Sigmoid colon (tissue), 7 donors: ENCODE measurements at places on chromosomes 1 and 21. TPM values are rescaled to one million over a fixed set of nuclear protein-coding genes. Genes with fewer than 3 reads are reported as not detected.
A peak's percentile ranks its signal among the peaks of the same experiment; 100 is the strongest.

DNA sequence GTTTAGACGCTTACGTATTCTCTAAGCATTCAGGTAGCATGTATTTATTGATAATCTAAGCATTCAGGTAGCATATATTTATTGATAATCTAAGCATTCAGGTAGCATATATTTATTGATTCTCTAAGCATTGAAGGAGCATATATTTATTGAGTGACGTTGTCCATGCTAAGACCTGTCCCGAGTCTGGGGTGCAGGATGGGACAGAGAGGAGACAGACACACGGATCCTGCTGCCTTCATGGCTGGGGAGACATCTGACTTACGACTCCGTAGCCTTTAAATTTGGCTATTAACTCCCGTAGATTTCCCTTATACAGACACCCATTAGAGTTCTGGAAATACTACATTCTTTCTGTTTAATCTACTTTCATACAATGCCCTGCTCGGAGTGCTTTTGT, 982 bp downstream of the SCCPDH start:
- DNase-seq: no peak
- no peaks in the 10 kb centered on the region for H3K4me1 ChIP-seq
- peaks cover 11% of the 10 kb centered on the region for H3K36me3 ChIP-seq

DNA sequence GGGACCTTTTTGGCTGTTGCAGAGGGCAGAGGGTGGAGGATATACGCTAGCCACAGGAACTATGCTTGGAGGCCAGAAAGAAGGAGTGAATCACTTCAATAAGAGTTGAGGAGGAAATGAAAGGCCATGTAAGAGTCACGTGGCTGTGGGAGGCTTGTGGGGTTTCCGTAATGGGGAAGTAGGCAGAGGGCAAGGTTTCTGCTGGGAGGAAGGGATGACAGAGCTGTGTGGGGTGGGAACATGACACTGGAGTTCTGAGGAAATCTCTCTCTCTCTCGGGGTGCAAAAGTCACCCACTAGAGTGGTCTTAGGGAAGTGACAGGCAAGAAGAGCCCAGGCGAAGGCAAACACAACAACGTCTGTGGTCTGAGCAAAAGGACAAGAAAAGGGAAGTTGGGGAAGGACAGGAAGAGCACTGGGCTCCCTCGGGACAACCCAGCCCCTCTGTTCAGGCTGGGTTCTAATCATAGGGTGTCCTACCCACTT, 3.9 kb upstream of the CD1C start:
- H3K27ac ChIP-seq: no peak overlapping the region
- peak; percentile 74 for DNase-seq
- no peak overlapping the region for H3K4me3 ChIP-seq
- no peaks in the 10 kb centered on the region for H3K4me1 ChIP-seq

DNA sequence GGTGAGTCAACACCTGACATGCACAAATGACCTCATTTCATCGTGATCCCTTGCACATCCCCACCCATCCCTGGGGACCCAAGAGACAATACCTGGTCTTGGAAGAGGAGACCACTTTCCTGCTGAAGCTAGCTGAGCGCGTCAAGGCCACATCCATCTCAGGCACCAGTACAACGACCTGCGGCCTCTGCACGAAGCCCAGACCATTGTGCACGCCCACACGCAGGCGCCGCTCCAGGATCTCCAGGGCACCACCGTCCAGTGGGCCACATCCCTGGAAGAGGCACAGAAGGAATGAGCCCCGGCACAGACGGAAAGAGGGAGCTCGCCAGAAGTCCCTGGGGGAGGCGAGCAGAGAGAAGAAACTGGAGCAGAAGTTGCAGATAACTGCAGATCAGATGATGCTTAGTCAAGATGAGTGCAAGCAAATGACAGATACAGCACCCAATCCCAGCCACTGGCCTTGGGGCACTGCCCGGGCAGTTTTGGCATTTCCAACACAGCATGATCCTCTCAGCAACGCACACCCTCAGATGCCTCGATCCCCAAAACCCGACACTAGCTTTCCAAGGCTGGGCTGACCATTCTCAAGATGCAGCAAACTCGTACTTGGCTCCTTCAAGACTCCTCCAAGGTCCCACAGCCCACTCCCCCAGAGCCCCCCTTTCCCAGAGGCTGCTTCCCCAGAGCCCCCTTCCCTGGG, 44.1 kb downstream of the NPHP4 start:
- H3K27me3 ChIP-seq: no peaks in the 10 kb centered on the region
- DNase-seq: no peak
- no peak overlapping the region for H3K4me3 ChIP-seq
- H3K36me3 ChIP-seq: peaks cover 61% of the 10 kb centered on the region

GRCh38 chr1:228077565-228078330, 4.8 kb upstream of the ARF1 start:
- DNase-seq: peak; percentile 62
- no peaks in the 10 kb centered on the region for H3K36me3 ChIP-seq
- no peak overlapping the region for H3K27ac ChIP-seq
- no peak overlapping the region for H3K4me3 ChIP-seq

DNA sequence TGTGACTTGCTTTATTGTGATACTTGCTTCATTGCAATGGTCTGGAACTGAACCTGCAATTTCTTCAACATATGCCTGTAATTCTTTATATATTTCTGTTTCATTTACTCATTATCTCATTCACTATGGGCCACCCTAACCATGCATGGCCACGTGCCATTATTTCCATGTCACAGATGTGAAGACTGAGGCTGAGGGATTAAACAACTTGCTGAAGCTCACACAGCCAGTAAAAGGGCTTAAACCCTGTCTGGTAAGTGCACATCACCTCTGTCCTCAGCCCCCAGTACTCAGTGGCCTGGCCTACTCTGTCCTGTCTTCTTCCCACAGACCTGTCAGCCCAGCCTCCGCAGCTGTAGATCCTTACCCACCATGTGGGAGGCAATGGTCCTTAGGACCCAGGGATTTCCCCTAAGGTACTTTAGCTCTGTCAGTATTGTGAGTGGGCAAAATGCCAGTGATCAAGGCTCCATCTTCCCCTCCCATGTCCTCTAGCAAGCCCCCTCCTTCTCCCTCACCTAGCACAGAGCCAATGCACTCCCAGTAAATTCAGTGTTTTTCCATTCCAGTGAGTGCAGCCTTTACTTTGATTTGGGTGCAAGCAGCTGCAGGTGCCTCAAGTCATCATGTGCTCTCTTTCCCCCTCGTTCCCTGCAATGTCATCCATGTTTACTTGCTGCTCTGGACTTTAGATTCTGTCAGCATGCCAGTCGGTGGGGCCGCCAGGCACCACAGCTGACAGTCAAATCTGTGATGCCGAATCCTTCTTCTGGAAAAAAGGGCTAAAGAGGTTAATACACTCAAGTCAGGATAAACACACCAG, 228.2 kb upstream of the PROX1 start:
- H3K4me1 ChIP-seq: no peaks in the 10 kb centered on the region
- H3K27ac ChIP-seq: no peak overlapping the region
- no peak overlapping the region for H3K4me3 ChIP-seq
- no peak for DNase-seq
- H3K36me3 ChIP-seq: no peaks in the 10 kb centered on the region
- H3K27me3 ChIP-seq: no peaks in the 10 kb centered on the region

GRCh38 chr21:27476696-27477095, 509.8 kb upstream of the ADAMTS5 start:
- H3K4me3 ChIP-seq: no peak overlapping the region
- no peak for DNase-seq
- no peaks in the 10 kb centered on the region for H3K4me1 ChIP-seq
- H3K27ac ChIP-seq: no peak overlapping the region

GRCh38 chr21:14401217-14401616, 18.3 kb upstream of the HSPA13 start:
- H3K36me3 ChIP-seq: no peaks in the 10 kb centered on the region
- DNase-seq: no peak
- no peaks in the 10 kb centered on the region for H3K27me3 ChIP-seq
- no peak overlapping the region for H3K4me3 ChIP-seq
- H3K4me1 ChIP-seq: no peaks in the 10 kb centered on the region

MYCL gene
- 1.1 TPM for total RNA-seq

PDPN gene
- total RNA-seq: 14.1 TPM

ZFP69 gene
- total RNA-seq: 4.3 TPM
